ENCODE measurements at places on chromosomes 6 and 20.

- DNase-seq = no peak
These were observed 207.0 kb downstream of the SYNDIG1 start for GRCh38 chr20:24676353-24676977.

GRCh38 chr6:55875400-55875799, at the start of gene BMP5:
Gene BMP5, minus strand, starts transcription at chr6:55875590. Its CDS starts 725 bp downstream, at chr6:55874865.
- no peak for DNase-seq

DNA sequence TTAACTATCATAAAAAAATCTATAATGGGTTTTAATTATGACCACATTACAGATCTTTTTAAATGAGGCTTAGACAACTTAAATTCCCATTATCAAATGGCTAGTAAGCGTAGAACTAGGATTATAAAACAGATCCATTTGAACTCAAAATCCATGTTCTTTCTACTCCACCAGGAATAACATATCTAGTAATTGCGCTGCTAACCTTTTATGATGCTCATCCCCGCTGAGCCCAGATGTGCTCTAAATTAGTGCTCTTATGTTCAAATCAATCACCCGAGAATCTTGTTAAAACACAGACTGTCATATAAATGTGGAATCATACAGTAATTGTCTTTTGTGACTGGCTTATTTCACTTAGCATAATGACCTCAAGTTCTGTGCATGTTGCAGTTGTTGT, 903.1 kb downstream of the PHF3 start:
- no peak for DNase-seq

DNA sequence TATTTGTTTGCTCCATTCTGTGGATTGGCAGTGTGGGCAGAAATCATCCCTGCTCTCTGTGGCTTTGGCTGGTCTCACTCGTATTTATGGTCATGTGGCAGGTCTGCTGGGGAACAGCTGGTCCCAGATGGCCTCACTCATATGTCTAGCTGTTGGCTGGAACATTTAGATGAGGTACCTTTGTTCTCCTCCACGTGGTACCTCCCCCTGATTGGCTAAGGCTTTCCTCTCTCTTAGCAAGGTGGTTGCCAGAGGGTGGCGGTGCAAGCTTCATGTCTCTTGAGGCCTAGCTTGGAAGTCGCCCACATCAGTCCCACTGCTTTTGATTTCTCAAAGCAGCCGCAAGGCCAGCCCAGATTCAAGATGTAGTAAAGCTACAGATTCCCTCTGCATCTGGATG, 348.5 kb upstream of the BTBD3 start:
- DNase-seq = no peak

DNA sequence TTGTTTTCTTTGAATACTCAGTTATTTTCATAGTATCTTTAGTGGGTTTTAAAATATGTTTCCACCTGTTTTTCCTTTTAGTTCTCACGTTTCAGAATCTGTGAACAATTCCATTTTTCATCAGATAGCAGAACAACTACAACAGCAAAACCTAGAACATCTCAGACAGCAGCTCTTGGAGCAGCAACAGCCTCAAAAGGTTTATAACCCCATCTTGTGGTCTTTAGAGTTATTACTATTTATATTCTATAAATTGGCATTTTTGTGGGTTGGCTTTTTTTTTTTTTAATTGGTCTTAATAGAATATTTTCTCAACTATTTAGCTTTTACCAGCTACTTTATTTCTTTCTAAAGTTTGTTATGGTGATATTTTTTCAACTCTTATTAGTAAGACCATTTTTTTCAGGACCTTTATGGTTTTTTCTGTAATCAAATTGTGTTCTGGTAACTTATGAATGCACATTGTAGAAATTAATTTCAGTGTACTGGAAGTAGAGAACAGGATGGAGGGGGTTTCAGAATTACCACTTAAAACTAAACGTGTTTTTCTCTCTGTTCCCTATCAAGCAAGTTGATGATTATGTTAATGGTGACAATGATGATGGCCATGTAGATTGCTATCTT, 72.2 kb downstream of the SCAF8 start:
- DNase-seq = no peak

DNA sequence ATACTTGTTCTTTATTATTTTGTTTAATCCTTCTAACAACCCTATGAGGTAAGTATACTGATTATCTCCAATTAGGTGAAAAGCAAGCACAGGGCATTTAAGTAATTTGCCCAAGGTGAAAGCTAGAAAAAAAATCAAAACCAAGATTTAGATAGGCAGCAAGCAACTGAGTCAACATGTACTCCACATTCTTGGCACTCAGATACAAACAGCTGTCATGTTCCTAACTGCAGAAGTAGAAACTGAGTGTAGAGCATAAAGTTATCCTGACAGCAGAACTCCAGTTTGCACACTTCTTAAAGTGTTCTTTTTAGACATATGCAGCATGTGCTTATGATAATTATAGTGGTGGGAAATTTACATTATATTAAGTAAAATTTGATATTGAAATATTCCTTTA, 278.1 kb downstream of the MEI4 start:
- no peak for DNase-seq

GRCh38 chr6:109420751-109421150, 19.7 kb downstream of the PPIL6 start:
- DNase-seq = no peak

DNA sequence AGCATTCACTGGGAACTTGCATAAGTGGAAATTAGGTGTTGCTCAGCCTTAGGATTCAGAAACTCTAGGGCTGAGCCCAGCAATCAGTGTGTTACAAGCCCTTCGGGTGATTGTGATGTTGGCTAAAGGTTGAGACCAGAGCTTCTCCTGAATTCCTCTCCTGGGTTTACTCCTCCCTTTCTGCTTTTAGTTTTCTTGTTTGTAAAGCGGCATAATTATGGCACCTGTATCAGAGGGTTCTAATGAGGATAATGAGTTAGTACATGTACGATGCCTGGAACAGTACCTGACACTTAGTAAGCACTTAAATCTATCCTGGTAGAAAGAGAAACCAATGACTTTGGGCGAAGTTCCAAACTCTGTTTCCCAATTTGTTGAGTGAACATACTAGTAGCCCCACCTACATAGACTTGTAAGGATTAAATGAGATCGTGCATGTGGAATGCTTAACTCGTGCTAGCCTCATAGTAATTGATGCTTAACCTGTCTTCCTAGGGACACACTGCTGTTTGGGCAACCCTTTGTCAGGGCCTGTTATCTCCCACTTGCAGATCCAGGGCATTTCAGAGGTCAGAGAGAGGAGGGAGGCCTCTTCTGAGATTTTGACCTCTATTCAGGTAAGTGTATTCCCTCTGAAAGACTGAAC, 932 bp upstream of the EZR start:
- DNase-seq = no peak

DNA sequence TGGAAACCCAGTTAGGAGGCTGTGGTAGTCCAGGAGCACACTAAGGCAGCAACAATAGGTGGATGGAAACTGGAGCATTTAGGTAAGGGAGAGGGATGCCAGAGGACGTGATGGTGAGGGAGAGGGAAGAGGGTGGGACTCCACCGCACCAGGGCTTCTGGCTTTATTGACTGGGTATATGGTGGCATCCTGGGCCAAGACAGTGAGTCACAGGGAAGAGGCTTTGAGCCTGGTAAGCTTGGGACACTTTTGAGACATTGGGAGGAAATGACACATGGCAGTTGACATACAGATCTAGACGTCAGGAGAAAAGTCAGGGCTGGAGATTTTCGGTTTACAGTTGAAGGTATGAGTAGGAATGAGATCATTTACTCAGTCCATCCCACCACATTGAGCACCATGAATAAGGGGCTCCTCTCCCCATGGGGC, 14.9 kb downstream of the NT5E start:
- no peak for DNase-seq

DNA sequence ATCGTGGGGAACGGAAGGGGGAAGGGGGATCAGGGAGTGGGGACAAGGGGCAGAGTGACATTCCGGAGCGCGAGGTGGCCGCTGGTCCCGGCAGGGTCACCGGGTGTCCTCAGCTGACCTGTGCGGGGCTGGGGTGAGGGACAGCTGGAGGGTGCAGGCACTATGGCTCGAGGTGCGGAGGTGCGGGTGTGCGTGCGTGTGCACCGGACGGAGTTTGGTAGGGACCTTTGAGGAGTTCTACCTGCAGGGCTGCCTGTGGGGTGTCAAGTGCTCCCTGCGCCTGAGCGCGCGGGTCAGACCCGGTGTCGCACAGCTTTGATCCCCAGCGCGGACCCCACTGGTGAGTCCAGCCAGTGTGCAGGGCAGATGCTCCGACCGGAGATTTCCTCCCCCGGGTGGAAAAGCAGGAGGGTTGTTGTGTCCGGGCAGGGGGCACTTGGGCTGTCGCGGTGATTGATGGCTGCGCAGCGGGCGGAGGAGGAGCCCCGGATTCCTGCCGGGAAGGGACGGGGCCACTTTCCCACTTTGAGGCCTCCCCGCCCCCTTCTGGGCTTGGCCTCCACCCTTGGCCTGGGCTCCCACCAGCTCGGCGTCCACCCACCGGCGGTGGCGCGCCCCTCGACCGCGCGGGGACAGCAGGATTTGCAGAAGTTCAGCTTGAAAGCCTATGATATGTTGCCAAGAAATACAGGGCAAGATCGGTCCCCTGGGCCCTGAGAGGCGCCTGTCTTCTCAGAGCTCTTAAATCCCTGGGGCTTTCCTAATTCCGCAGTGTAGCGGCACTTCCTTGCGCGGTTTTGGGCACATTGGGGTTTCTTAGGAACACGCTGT, 658 bp downstream of the RIN2 start:
- DNase-seq = no peak

GRCh38 chr6:2622671-2623070, 128.1 kb downstream of the MYLK4 start:
- no peak for DNase-seq

DNA sequence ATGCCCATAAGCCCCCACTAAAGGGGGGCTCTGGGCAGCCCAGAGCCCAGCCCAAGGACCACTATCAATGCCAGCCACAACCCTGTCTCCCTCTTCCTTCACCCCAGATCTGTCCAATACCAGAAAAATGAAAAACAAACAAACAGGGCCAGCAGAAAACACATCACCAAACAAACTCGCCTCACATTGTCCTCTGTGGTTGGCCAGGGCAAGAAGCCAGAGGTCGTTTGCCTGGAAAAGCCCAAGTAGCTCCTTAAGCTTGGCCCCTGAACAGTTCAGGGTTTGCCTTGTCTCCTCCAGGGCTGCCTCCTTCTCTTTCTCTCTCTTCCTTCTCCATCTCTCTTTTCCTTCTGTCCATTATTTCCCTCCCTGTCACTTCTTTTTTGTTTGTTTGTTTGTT, 10.1 kb upstream of the SCUBE3 start:
- no peak for DNase-seq

DNA sequence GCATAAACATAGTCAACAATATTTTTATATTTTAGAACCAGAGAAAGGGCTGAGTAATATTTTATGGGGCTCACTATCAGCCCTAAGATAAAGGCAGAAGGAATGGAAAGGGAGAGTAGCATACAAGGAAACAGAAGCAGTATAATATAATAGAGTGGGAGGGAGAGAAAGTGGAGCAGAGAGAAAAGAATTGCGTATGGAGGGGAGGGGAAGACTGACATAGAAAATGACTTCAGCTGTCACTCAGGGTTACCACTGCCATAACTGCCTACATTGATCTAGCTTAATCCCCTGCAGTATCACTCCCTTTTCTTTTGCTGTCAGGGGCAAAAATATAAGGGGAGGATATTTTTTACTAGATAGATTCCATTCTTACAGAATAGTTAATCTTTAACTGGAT, 1133.5 kb upstream of the MAP3K7 start:
- DNase-seq = no peak

GRCh38 chr20:1721687-1722512, 64.3 kb upstream of the SIRPG start:
- DNase-seq = no peak

GRCh38 chr6:23454080-23454976, 671.7 kb upstream of the NRSN1 start:
- no peak for DNase-seq

- DNase-seq = no peak
These were observed 102.6 kb downstream of the COL21A1 start for GRCh38 chr6:56144538-56145324.

DNA sequence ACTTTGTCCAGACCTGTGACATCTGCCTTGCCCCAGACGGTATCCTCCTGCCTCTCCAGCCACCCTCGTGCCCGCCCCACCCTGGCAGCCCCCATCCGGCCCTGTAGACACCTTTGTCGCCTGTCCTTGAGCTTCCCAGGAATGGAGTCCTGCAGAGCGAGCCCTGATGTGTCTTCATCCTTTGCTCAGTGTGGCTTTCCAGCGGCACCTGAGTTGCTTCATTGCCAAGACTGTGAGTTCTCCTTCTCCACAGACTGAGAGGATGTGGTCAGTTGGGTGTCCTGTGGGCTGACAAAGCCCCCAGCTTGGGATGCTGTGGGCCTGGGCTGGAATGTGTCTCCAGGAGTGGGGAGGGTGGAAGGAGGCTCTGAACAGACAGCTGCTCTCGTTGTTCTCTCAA, 1.7 kb upstream of the CST4 start:
- DNase-seq = no peak

DNA sequence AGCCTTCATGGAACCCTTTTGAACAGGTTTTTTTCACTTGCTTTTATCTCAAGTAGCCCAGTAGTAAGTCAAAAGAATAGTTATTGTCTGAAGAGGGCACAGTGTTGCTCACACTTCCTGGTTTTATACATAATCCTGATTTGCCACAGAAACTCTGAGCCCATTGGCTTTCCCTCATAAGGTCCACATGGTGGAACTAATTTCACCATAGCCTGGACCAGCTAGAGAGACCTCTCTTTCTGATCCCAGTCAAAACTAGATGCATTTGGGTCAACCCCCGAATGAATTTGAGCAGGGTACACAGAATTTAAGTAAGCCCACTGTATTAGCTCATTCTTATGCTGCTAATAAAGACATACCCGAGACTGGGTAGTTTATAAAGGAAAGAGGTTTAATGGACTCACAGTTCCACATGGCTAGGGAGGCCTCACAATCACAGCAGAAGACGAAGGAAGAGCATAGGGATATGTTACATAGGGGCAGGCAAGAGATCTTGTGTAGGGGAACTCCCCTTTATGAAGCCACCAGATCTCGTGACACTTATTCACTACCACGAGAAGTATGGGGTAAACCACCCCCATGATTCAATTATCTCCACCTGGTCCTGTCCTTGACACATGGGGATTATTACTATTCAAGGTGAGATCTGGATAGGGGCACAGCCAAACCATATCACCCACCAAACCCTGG, 6.2 kb downstream of the RWDD2A start:
- DNase-seq = no peak

DNA sequence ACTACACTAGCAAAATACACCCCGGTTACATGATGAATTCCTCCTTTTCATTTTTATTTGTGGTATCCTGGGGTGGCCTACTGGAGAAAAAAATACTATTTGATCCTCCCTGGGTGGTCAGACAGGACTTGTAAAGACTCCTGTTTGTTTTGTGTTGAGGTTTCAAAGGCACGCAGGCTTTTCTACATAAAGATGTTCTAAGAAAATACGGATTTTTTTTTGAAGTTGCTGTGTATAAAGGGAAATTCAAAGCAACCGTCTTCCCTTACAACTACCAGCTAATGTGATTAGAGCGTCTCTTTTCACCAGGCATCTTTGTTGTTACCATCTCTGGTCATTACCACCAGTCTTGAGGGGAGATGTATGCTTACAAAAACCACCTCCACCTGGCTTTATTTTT, 187.1 kb downstream of the SOX4 start:
- no peak for DNase-seq
